ENCODE measurements at places on chromosomes 2 and 18. TPM values are rescaled to one million over a fixed set of nuclear protein-coding genes. Genes with fewer than 3 reads are reported as not detected.
A peak's percentile ranks its signal among the peaks of the same experiment; 100 is the strongest.

DNA sequence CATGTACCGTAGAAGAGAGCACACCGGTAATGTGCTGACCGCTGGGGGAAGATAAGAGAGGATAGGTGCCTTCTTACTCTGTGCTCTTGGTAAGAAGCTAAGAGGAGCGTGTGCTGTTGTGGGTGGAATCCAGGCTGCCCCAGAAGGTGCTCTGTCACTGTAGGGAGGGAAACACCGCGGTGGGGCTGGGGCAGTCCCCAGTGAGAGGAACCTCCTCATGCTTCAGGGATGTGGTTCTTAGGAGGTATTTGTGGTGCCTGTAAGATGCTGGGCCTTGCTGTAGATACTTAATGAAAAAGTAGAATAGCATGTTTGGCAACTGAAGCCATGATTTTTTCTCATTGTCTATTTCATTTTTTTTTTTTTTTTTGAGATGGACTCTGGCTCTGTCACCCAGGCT, 1.1 kb downstream of the COLEC11 start:
- peak; percentile 73 for DNase-seq
- no peak overlapping the region for H3K27ac ChIP-seq
- H3K36me3 ChIP-seq: peaks cover 5% of the 10 kb centered on the region
- peaks cover 2% of the 10 kb centered on the region for H3K27me3 ChIP-seq
- no peak overlapping the region for H3K4me3 ChIP-seq

DNA sequence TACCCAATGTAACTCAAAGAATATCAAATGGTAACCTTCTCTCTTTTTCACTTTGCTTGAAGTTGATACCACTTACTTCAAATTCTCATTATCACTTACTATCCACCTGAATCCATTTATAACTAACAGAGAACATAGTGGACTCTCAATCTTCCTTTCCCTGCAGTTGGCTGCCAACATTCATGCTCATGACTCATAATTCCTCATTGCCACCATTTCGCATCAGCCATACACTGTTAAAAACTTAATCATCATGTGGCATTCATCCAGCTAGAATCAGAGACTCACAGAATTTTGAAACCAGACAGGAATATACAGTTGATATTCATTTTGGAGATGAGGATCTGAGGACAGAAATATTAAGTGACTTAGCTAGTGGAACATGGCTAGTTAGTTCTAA, 56.8 kb downstream of the SLC4A10 start:
- DNase-seq: no peak
- no peaks in the 10 kb centered on the region for H3K4me1 ChIP-seq
- no peak overlapping the region for H3K27ac ChIP-seq
- no peaks in the 10 kb centered on the region for H3K36me3 ChIP-seq

DNA sequence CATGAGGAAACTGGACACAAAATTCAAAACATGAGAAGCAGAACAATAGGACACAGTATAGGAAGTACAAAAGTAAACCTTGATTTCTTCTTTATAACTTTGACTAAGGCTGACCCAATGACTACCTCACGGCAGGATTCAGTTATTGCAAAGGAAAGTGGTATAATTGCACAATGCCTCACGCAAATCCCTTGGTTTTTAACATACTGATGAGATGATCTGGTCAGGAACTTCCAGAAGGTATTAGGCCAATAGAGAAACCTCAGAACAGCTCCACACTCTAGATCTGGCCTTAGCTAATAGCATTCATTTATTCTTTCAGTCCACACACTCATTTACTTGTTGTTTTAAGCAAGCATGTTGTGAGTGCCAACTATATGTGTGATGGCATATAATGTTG, 1526.9 kb upstream of the ACVR2A start:
- no peaks in the 10 kb centered on the region for H3K27me3 ChIP-seq
- H3K36me3 ChIP-seq: no peaks in the 10 kb centered on the region

Gene TBC1D8
- 1.5 TPM for total RNA-seq

- no peak overlapping the region for H3K4me3 ChIP-seq
- H3K27ac ChIP-seq: no peak overlapping the region
- H3K27me3 ChIP-seq: no peaks in the 10 kb centered on the region
- H3K4me1 ChIP-seq: peaks cover 11% of the 10 kb centered on the region
Observed at GRCh38 chr2:28689771-28690170, 61.9 kb upstream of the PPP1CB start.

DNA sequence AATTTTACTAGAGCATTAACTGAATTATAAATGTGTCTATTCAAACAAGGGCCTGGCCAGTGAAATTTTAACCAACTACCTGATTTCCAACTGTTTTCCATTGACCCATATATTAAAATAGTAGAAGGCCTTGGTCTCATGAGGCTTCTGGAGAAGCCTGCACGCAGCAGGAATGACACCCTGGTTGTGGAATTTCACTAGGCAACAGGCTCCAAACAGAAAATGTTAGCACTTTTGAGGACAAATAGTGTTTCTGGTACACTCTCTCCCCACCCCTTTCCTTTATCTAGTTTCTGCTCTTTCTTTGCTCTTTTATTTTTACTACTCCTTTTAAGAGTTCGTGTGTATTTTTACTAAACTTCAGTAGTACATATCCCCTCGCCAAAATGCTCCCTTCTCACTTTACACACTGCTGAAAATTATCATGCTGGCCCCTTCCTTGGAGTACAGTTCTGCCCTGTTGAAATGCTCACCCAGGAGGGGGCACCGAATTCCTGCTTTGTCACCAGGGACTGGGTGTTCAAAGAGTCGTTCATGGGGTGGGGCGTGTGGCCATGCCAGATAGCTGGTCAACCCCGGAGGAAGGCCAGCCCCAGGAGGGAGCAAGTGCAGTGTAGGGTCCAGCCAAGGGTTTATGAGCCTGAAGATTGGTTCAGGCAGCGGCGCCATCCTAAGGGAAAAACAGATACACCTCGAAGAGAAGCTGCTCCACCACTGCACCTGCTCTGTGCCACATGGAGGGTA, 22.1 kb upstream of the COL6A3 start:
- peak overlapping the region; percentile 96 for H3K27ac ChIP-seq
- DNase-seq: no peak
- no peaks in the 10 kb centered on the region for H3K27me3 ChIP-seq
- no peak overlapping the region for H3K4me3 ChIP-seq

GRCh38 chr18:21291106-21291505, 49.1 kb downstream of the GREB1L start:
- no peak overlapping the region for H3K27ac ChIP-seq
- no peaks in the 10 kb centered on the region for H3K36me3 ChIP-seq
- peaks cover 3% of the 10 kb centered on the region for H3K27me3 ChIP-seq
- DNase-seq: no peak
- no peaks in the 10 kb centered on the region for H3K4me1 ChIP-seq

GRCh38 chr2:180761224-180761623, 219.2 kb upstream of the UBE2E3 start:
- H3K36me3 ChIP-seq: no peaks in the 10 kb centered on the region
- H3K27me3 ChIP-seq: peaks cover 4% of the 10 kb centered on the region
- H3K4me3 ChIP-seq: no peak overlapping the region
- DNase-seq: no peak

- H3K27me3 ChIP-seq: no peaks in the 10 kb centered on the region
- no peaks in the 10 kb centered on the region for H3K36me3 ChIP-seq
- no peak for DNase-seq
- no peak overlapping the region for H3K27ac ChIP-seq
- no peak overlapping the region for H3K4me3 ChIP-seq
Observed at GRCh38 chr2:66815886-66816285, 381.0 kb downstream of the MEIS1 start.

Gene EPG5
- 21.4 TPM for total RNA-seq

DNA sequence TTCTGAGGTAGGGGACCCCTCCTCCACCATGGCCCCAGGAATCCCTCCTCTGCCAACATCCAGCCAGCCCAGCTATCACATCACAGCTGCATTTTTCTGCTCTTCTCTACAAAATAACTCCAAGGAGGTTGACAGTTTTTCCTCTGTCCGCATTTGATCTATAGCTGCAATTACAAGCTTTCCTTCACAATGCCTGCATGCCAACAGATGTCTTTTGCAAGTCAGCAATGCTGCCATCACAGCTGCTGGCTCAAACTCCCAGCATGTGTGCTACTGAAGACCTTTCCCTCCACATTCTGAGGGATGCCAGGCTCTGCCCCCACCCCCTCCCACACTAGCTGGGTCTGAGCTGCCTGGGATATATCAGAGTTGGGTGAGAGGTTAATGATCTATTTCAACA, 51.7 kb downstream of the MCFD2 start:
- DNase-seq: no peak
- no peak overlapping the region for H3K27ac ChIP-seq
- peaks cover 4% of the 10 kb centered on the region for H3K36me3 ChIP-seq
- no peaks in the 10 kb centered on the region for H3K4me1 ChIP-seq
- H3K27me3 ChIP-seq: peaks cover 6% of the 10 kb centered on the region

Gene EFEMP1
- total RNA-seq: not detected

GRCh38 chr2:175726223-175726622, 275.8 kb downstream of the LNPK start:
- no peaks in the 10 kb centered on the region for H3K36me3 ChIP-seq
- DNase-seq: no peak
- no peaks in the 10 kb centered on the region for H3K27me3 ChIP-seq
- H3K27ac ChIP-seq: no peak overlapping the region
- H3K4me1 ChIP-seq: no peaks in the 10 kb centered on the region
